Memory B cell (primary cell): ENCODE measurements at places on chromosomes 16 and 17.

DNA sequence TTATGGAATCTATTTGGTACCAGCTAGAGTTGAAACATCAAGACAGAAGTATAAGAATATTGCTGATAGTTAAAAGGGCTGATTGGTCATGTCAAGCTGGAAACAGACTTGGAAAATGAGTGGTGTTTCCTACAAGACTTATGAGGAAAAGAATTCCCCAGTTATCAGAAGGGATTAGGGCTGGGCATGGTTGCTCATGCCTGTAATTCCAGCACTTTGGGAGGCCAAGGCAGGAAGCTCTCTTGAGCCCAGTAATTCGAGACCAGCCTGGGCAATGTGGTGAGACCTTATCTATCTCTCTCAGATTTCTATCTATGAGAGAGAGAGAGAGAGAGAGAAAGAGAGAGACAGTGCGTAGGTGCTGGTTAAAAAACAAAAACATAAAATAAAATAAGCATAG is 139.5 kb upstream of the PMFBP1 start:
- DNase-seq = no peak

DNA sequence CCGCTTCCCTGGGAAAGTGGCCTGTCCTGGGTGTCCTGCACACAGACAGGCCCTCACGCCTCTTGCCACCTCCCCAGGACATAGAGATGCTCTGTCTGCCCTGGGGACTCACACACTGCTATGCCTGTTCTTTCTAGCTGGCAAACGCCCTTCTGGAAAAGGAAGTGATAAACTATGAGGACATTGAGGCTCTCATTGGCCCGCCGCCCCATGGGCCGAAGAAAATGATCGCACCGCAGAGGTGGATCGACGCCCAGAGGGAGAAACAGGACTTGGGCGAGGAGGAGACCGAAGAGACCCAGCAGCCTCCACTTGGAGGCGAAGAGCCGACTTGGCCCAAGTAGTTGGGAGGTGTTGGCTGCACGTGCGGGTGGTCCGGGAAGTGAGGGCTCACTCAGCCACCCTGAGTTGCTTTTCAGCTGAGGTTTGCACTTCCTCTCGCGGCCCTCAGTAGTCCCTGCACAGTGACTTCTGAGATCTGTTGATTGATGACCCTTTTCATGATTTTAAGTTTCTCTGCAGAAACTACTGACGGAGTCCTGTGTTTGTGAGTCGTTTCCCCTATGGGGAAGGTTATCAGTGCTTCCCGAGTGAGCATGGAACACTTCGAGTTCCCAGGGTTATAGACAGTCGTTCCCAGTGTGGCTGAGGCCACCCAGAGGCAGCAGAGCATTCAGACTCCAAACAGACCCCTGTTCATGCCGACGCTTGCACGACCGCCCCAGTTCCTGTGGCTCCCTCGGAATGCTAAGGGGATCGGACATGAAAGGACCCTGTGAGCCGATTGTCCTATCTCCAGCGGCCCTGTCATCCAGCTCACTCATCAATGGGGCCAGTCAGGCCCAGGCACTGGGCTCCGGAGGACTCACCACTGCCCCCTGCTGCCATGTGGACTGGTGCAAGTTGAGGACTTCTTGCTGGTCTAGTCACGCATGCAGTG is 3.5 kb upstream of the RPL13 start:
- DNase-seq = peak; percentile 75

DNA sequence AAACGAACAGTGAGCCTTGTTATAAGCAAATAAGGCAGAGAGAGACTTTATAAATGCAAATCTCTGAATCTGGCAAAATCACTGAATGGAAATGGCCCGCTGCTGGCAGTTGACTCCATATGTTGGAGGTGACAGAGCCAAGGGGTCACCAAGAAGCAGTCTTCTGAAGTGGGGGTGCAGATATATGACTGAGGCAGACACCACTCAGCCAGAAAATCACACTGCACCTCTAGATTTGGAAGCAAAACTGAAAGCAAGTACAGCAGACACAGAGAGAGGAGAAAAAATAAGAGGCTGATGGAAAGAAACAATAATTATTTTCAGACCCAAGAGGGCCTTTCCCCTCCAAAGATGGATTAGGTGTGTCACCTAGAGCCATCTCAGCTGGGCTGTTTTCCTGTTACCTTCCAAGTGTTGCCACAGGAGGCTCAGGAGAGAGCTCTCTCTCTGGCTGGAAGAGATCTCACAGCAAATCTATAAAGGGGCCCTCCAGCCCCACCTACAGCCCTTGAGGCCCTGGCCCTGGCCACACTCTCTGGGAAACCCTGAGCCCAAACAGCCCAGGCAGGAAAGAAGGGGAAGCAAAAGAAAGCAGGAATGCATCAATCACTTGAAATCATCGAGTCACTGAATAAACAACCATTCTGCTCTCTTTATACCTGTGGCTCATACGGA is 585.1 kb upstream of the PSMD7 start:
- DNase-seq = no peak

DNA sequence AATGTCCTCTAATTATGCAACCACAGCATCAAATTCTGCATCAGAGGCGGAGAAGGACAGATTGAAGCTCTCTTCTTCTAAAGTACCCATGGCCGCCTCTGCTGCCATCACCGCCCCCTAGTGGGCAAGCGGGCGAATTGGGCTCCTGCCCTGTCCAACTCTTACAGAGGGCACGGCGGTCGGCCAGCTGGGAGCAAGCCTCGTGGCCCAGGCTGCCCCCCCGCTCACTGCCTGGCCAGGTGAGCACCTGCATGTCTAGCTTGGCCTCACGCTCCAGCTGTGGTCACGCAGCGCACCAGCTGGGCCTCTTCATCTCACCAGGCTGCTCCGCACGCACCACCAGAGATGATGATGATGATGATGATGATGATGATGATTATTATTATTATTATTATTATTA is 146.1 kb upstream of the TOM1L1 start:
- no peak for DNase-seq

- peak; percentile 82 for DNase-seq
These were observed 1.2 kb downstream of the USP7 start for GRCh38 chr16:8962393-8963009.

DNA sequence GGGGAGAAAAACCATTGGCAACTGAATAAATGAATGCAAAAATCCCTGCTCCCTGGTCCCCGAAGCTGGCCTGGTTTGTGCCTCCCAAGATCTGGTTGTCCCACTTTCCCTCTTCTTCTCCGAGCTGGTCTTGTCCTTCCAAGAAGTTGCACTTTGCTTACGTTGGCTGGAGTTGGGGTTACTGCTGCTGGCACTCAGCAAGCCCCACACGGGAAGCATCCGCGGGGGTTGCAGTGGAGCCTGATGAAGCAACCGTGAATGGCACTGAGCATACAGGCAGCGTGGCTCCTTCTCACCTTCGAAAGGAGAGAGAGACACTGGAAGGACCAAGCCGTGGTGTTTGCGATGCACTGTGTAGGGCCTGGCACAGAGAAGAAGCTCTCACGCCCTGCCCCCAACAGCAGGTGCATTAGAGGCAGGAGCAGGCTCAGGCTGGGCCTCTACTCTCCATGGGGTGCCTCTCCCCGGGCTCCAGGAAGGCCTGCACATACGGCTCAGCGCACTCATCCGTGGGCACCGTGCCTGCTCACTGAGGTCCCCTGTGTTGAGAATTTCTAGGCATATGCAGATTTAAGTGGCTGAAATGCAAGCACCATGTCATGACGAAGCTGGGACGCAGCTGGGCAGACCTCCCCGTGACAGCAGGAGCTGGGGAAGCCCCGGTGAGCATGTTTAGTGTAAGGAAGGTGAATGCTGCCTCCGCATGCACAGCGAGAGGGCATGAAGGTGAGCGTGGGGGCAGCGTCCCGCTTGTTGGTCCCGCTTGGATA is 12.1 kb downstream of the CA5A start:
- DNase-seq = peak; percentile 74

DNA sequence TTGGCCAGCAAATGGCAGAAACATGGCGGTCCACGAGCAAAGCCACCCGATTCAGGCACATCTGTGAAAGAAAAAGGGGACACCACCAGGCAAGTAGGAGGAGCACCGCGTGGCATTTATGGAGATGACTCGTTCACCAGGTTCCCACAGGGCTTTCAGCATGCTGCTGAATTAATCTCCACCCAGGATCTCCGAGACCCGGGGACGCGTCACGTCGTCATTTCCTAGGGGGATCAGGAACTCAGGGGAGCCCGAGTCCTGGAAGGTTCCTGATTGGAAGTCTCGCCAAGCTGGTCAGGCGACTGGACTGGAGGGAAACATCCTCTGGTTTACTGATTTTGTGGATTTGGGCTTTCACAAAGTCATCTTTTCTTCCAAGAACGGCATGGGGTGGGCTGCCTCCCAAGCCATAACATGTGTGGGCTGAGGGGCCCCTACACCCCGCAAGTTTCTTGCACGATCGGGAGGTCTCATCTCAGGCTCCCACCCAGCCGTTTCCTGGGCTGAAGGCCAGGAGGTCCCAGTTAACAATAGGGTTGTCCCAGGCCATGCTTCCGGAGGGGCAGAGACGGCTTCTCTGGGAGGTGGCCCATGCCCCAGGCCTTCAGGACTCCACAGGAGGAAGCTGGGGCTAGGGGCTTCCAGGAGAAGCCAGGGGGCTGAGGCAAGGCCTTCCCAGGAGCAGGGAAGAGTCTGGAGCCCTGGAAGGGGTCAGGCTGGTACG is 645 bp downstream of the DNAH17 start:
- no peak for DNase-seq

DNA sequence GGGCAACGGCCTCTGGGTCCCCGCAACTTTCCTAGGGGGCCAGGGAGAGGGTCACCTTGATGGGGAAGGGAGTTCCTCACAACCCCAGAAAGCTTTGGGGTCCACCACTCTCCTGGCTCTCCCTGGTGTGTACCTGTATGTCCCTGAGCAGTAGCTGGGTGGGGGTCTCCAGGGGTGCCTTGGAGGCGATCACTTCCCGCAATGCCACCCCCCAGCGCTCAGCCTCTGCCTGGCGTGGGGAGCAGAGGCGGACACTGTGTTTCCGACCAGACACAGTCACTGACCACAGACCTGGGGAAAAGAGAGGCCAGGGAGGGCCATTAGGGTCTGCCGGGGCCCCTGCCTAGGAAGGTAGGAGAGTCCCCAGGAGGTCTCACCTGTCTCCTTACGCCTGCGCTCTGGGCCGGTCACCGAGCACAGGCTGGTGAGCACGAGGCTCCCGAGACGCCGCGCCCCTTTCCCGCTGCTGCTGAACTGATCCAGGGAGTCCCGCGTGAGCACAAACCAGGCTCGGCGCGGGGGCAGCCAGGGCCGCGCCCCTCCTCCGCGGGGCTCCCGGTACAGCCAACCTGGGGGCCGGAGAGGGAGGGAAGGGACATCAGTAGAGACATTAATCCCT is 3.4 kb downstream of the PLEKHH3 start:
- no peak for DNase-seq

DNA sequence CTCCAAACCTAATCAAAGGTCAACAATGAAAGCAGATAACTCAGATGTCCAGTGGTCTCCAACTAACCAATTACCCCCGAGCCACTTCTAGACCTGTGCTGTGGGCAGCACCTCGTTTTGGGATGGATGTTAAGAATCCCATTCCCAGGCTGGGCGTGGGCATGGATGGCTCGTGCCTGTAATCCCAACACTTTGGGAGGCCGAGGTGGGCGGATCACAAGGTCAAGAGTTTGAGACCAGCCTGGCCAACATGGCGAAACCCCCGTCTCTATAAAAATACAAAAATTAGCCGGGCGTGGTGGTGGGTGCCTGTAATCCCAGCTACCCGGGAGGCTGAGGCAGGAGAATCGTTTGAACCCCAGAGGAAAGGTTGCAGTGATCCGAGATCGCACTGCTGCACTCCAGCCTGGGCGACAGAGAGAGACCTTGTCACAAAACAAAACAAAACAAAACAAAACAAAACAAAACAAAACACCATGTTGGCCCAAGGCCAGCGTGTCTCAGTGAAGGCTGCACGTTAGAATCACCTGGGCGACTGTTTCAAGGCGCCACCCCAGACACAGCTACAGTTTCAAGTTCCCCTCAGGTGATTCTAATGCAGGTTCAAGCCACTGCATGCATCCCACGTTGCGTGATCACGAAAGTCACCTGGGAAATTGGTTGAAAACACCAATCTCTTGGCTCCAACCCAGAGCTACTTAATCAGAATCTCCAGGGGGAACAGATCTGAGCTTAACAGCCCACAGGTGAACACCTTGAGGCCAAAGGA is 21.3 kb downstream of the COX4I1 start:
- DNase-seq = no peak

- DNase-seq = no peak
These were observed 15.9 kb downstream of the TMEM92 start for GRCh38 chr17:50289991-50290702.

GRCh38 chr17:67479148-67479547 is 102.1 kb downstream of the PITPNC1 start:
- no peak for DNase-seq

- DNase-seq = no peak
These were observed 823 bp upstream of the CD2BP2 start for GRCh38 chr16:30355954-30356308.

- no peak for DNase-seq
These were observed 39.2 kb downstream of the NT5M start for GRCh38 chr17:17342242-17342945.

DNA sequence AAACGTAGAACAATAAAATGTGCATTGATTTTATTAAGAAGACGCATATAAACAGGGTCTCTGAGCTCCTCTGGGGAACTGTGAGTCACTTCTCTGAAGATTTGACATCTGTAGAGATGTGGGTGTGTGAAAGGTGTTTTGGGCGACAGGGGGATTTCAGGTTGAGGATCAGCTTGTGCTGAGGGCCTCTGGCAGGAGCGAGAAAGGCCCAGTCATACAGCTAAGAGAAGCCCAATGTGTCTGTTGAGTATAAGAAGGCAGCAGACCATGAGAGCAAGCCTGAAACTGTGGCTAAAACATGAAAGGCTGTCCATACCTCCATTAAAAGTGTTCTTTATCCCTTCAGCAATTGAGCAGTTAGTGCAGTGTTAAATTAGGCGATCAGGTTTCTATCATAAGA is 406.5 kb upstream of the MON1B start:
- DNase-seq = no peak

DNA sequence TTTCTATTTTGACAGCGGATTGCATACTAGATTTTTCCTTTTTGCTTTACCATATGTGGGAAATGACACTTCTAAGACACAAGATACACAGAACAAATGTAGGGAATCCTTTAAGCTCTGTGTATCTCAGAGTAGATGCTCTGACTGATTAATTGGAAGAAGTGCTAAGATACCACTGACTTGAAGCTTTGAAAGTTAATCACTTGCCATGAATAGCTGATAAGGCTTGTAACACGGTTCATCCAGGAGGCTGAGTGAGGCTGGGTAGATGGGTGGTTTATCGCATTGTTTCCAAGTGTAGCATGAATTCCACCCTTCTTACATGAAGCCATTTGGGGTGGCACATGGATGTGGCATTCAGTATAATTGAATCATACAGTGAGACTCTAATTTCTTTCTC is 654.1 kb upstream of the RBFOX1 start:
- no peak for DNase-seq

- no peak for DNase-seq
These were observed 10.5 kb upstream of the NKD1 start for GRCh38 chr16:50537533-50538290.

- DNase-seq = no peak
These were observed 5.9 kb upstream of the C16orf87 start for GRCh38 chr16:46836534-46837530.

DNA sequence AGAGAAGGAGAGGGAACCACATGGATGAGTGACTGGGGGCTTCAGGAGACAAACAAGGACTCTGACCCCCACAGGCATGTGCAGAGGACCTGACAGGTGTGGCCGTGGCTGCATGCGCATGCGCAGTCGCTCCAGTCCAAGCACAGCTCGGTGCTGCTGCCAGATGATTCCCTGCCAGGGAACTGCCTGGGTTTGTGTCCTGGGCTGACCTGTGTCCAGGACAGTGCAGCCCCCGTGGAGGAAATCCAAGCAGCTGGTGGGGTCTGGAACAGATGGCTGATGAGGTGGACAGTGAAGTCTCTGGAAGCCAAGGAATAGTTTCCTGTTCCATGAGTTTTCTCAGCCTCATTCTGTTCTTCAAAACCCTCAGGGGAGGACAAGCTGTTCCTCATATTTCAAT is 27.3 kb downstream of the LASP1 start:
- no peak for DNase-seq
